GM23248 (cell line): ENCODE measurements at places on chromosomes 5 and 9. TPM values are rescaled to one million over a fixed set of nuclear protein-coding genes. Genes with fewer than 3 reads are reported as not detected.
A peak's percentile ranks its signal among the peaks of the same experiment; 100 is the strongest.

- H3K36me3 ChIP-seq = no peaks in the 10 kb centered on the region
- peaks cover 9% of the 10 kb centered on the region for H3K4me1 ChIP-seq
- no peak overlapping the region for H3K4me3 ChIP-seq
- no peak for DNase-seq
- no peak overlapping the region for H3K27ac ChIP-seq
These were observed 284.5 kb upstream of the POU5F2 start for GRCh38 chr5:94025788-94026473.

GRCh38 chr9:69965416-69966145, 78.1 kb upstream of the MAMDC2 start:
- peaks cover 19% of the 10 kb centered on the region for H3K4me1 ChIP-seq
- H3K36me3 ChIP-seq = no peaks in the 10 kb centered on the region
- H3K4me3 ChIP-seq = no peak overlapping the region
- peak; percentile 42 for DNase-seq
- no peak overlapping the region for H3K27ac ChIP-seq
- no peaks in the 10 kb centered on the region for H3K27me3 ChIP-seq

DNA sequence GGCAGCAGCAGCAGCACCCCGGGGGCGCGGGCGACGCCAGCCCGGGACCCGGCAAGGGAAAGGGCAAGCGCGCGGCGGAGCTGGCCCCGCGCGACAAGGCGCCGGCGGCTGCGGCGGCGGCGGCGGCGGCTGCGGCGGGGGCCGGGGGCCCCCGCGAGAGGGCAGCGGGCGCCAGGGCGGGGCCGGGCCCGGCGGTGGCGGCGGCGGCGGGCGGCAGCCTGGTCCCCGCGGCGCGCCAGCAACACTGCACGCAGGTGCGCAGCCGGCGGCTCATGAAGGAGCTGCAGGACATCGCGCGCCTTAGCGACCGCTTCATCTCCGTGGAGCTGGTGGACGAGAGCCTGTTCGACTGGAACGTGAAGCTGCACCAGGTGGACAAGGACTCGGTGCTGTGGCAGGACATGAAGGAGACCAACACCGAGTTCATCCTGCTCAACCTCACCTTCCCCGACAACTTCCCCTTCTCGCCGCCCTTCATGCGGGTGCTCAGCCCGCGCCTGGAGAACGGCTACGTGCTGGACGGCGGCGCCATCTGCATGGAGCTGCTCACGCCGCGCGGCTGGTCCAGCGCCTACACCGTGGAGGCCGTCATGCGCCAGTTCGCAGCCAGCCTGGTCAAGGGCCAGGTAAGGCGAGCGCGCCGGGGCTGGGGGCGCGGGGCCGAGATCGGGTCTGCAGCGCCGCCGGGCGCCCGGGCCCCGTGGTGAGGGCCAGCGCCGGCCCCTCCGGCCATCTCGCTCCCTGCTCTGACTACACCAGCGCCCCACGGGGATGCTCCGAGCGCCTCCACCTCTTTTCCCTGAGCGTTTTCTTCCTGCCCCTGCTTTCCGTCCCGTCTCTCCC, at the start of gene UBE2QL1:
Gene UBE2QL1 (plus strand): TSS at position 238 of the 843 bp plus-strand sequence. CDS start 35 bp downstream, at position 273.
- H3K27me3 ChIP-seq = peaks cover 40% of the 10 kb centered on the region
- no peaks in the 10 kb centered on the region for H3K4me1 ChIP-seq
- no peak within 1 kb of the TSS for H3K4me3 ChIP-seq
- peak; percentile 20 for DNase-seq
- H3K36me3 ChIP-seq = no peaks in the 10 kb centered on the region

GRCh38 chr9:134004131-134004873, 12.2 kb upstream of the VAV2 start:
- H3K27ac ChIP-seq = no peak overlapping the region
- H3K36me3 ChIP-seq = no peaks in the 10 kb centered on the region
- no peak for DNase-seq

GRCh38 chr5:1549475-1550030, 25.8 kb upstream of the LPCAT1 start:
- no peak overlapping the region for H3K4me3 ChIP-seq
- H3K4me1 ChIP-seq = no peaks in the 10 kb centered on the region; the same call in 1 of the 2 replicates
- H3K27ac ChIP-seq = no peak overlapping the region
- no peak for DNase-seq

DNA sequence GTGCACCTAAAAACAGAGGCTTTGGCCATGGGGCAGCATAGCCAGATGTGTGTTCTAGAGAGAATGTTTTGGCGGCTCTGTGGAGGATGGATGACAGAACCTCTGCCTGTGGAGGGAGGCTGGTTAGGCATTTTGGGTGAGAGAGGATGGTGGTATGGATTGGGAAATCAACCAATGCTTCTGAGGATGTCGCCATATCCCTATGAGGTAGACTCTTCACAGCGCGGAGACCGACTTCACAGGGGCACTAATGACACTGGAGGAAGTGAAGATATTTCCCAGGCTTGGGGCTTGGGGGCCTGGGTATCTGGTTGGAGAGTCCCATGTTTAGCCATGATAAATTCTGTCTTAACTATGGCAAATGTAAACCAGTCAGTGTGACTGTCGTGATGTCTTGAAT, 140.6 kb upstream of the KLF4 start:
- no peaks in the 10 kb centered on the region for H3K36me3 ChIP-seq
- H3K4me1 ChIP-seq = peaks cover 12% of the 10 kb centered on the region
- no peak for DNase-seq
- no peak overlapping the region for H3K4me3 ChIP-seq
- H3K27ac ChIP-seq = no peak overlapping the region

DNA sequence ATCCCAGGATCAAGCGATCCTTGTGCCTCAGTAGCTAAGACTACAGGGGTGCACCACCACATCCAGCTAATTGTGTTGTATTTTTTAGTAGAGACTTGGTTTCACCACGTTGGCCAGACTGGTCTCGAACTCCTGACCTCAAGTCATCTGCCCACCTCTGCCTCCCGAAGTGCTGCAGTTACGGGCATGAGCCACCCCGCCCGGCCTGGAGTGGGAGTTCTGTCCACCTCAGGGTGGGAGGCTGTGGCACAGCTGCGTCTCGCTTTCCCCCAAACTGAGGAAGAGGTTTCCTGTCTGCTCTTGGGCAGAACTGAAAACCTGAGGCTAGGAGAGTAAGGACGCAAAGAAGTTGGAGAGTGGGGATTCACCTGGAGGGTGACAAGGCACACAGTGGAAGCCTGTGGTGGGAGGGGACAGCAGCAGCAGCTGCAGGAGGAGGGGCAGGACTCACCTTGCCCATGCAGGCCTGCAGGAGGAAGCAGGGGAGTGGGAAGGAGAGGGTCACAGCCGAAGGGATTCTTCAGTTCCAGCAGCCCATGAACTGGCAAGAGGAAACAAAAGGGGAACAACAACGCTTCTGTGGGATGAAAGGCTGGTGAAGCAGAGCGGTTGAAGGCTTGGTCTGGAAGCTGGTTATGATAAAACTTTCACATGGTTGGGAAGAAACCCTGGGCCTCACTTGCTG, 181.4 kb downstream of the GAS1 start:
- no peak for DNase-seq
- H3K4me3 ChIP-seq = no peak overlapping the region
- H3K27me3 ChIP-seq = no peaks in the 10 kb centered on the region
- H3K4me1 ChIP-seq = peaks cover 12% of the 10 kb centered on the region

GRCh38 chr5:172855597-172856292, 21.7 kb downstream of the ERGIC1 start:
- no peaks in the 10 kb centered on the region for H3K36me3 ChIP-seq
- DNase-seq = peak; percentile 85
- no peak overlapping the region for H3K4me3 ChIP-seq
- H3K27ac ChIP-seq = peak overlapping the region; percentile 82

- no peak for DNase-seq
- no peak overlapping the region for H3K27ac ChIP-seq
- H3K4me1 ChIP-seq = peaks cover 68% of the 10 kb centered on the region
- no peaks in the 10 kb centered on the region for H3K36me3 ChIP-seq
These were observed 54.8 kb downstream of the SLC22A5 start for GRCh38 chr5:132424167-132424880.

DNA sequence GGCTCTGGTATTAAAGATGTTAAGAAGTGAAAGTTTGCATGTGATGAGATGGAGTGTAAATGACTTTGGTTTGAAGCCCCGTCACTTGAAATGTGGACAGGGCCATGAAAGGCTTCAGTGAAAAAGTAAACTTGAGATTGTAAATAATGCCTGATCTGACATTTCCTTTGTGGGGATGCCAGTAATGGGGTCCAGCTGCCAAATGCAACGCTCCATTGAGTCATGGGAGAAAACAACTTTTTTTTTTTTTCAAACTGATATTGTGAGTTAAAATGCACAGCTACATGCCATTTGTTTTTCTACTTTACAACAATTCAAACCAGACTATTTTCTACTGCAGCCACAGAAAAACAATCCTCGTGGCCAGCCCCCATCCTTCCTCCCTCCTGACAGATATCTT, 327.0 kb upstream of the TNC start:
- no peak overlapping the region for H3K27ac ChIP-seq
- no peak for DNase-seq
- no peaks in the 10 kb centered on the region for H3K36me3 ChIP-seq

GRCh38 chr9:82209797-82210470, 221.4 kb downstream of the SPATA31D1 start:
- no peak overlapping the region for H3K27ac ChIP-seq
- peaks cover 5% of the 10 kb centered on the region; the same call in 1 of the 2 replicates for H3K4me1 ChIP-seq
- no peak overlapping the region for H3K4me3 ChIP-seq
- no peaks in the 10 kb centered on the region for H3K27me3 ChIP-seq
- no peaks in the 10 kb centered on the region for H3K36me3 ChIP-seq
- DNase-seq = peak; percentile 23

DNA sequence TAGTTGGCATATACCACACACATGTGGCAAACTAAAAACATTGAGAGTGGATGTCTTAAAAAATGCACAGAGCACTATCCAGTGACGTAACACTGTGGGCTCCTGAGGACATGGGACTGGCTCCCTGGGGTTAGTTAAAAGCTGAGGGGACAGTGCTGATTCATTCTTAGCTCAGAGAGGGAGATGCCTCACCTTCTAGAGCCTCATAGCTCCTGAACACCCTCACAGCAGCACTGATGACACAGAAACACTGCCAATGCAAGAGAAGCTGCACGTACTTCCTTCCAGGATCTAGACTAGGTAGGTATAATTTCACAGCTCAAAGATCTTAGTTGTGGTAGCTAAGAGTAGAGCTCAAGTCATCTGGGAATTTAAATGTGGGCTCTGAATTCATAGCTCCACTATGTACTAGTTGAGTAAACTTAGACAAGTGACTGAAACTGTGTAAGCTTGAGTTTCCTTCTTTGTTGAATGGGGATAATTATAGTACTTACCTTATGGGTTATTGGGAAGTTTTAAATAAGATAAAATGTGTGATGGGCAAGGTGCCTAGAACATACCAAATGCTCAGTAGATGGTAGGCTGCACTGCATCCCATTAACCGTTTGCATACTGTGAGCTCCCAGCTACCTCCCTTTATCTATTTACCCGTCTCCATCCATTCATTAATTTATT, 279.9 kb downstream of the ASTN2 start:
- no peaks in the 10 kb centered on the region for H3K4me1 ChIP-seq
- no peak for DNase-seq
- H3K27ac ChIP-seq = no peak overlapping the region
- H3K4me3 ChIP-seq = no peak overlapping the region

- no peak for DNase-seq
- no peaks in the 10 kb centered on the region for H3K4me1 ChIP-seq
- H3K27ac ChIP-seq = no peak overlapping the region
These were observed 28.2 kb downstream of the LIFR start for GRCh38 chr5:38528162-38528703.

DNA sequence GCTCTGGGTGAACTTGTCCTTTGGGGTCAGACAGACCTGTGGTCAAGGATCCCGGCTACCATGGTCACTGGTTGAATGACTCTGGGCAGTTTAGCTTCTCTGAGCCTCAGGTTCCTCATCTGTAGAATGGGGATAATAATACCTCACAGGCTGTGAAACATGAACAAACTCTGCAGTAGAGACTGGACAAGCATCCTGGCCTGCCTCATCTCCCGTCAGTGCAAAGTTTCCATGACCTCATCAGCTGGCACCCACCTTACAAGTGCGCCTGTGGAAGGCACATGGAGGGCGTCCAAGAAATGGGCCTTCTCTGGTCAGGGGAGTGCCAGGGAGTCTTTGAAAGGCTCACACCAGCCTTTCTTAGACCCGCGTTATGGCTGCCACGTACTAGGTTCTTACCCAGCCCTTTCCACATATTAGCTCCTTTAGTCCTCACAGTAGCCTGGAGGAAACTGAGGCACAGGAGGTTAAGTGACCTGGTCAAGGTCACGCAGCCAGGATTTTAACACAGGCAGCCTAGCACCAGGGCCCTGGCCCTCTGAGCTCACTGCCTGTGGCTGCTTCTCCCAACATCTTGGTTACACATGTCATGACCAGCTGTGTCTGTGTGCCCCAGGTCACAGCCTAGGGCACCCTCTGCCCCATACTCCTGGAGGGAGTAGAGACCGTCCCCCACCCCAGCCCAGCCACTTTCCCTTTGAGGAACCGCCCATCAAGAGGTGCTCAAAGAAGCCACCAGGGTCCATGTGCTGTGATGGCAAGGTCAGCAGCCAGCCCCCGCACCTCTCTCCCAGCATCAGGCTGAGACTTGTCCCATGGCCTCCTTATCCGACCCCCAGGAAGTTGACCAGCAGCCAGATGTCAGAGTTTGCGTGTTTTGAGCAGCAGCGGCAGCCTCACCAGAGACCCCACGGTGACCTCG, 39.4 kb upstream of the RPL26L1 start:
- peak overlapping the region; percentile 65 for H3K27ac ChIP-seq
- peaks cover 27% of the 10 kb centered on the region for H3K36me3 ChIP-seq
- H3K4me3 ChIP-seq = no peak overlapping the region

DNA sequence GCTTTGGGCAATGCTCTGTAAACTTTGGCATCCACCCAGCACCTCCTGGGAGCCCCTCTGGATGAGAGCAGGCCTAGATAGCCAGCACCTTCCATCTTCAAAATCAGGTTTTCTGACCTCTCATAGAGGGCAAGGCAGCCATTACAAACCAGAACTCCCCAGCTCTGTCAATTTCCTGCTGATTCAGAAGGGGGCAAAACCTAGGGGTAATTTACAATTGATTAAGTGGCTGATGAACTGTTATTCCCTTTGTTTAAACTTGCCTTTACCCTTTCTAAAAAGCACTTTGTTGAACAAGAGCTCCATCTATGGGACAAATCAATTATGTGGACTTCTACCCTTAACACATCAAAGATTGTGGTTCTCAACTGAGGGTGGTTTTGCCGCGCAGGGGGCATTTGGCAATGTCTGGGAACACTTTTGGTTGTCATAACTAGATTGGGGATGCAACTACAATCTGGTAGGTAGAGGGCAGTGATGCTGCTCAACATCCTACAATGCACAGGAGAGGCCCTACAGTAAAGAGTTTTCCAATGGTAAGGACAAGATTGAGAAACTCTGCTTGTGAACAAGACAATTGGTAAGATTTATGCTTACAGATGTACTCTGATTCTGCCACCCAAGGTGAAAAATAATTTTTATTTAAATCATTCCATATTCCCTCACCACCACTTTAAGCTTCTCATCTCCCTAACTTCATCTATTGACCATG, 184.1 kb downstream of the MARCHF11 start:
- H3K4me1 ChIP-seq = peaks cover 11% of the 10 kb centered on the region
- H3K27me3 ChIP-seq = peaks cover 32% of the 10 kb centered on the region
- no peak overlapping the region for H3K4me3 ChIP-seq
- H3K36me3 ChIP-seq = no peaks in the 10 kb centered on the region
- H3K27ac ChIP-seq = no peak overlapping the region
- peak; percentile 52 for DNase-seq

GRCh38 chr9:88872192-88872946, 118.9 kb upstream of the S1PR3 start:
- H3K4me1 ChIP-seq = no peaks in the 10 kb centered on the region
- DNase-seq = no peak
- H3K4me3 ChIP-seq = no peak overlapping the region
- no peak overlapping the region for H3K27ac ChIP-seq
- no peaks in the 10 kb centered on the region for H3K27me3 ChIP-seq

The AKNA gene
- 6.6 and 8.1 TPM in 2 replicates for total RNA-seq

The CD72 gene
- 3.9 TPM in 1 of 2 replicates, not detected in the other for total RNA-seq

The SPAG8 gene
- total RNA-seq = 0.76 and 0.97 TPM in 2 replicates

The EXOSC2 gene
- 18.1 and 21.6 TPM in 2 replicates for total RNA-seq

The AUH gene
- total RNA-seq = 8.7 and 18.3 TPM in 2 replicates

The PCDHGA12 gene
- 8.6 and 10.9 TPM in 2 replicates for total RNA-seq
